ENCODE measurements at places on chromosomes 6 and 20. TPM values are rescaled to one million over a fixed set of nuclear protein-coding genes. Genes with fewer than 3 reads are reported as not detected.

Gene BNIP5
- total RNA-seq, result not detected

Gene PLG
- not detected for total RNA-seq

Gene ZNF831
- total RNA-seq, result 5.8 TPM

Gene MAP1LC3A
- 2.2 TPM for total RNA-seq

Gene WFDC9
- total RNA-seq, result not detected

Gene MAP3K5
- 11.0 TPM for total RNA-seq

Gene SMLR1
- total RNA-seq, result not detected

All from activated CD8-positive, alpha-beta memory T cell treated with anti-CD3 and anti-CD28 coated beads for 36 hours (primary cell).